ENCODE measurements at places on chromosomes 3 and 15.

DNA sequence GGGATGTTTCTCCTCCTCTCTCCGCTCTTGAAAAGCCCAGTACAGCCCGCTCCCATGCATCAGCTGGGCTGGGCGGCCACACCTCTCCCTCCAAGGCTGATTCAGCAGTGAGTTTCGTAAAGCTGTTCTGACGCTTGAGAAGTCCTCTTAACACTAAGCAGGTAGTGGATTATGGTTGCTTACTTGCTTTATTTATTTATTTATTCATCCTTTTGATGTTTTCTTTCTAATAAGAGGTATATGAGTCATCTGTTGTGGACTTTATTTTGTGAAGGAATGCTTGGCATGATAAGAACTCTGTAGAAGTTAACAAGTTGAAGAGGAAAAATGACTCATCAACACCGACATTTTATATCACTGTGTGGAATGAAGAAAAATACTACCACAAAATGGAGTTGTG, 285.0 kb downstream of the SQOR start:
- peak; percentile 29 for DNase-seq

DNA sequence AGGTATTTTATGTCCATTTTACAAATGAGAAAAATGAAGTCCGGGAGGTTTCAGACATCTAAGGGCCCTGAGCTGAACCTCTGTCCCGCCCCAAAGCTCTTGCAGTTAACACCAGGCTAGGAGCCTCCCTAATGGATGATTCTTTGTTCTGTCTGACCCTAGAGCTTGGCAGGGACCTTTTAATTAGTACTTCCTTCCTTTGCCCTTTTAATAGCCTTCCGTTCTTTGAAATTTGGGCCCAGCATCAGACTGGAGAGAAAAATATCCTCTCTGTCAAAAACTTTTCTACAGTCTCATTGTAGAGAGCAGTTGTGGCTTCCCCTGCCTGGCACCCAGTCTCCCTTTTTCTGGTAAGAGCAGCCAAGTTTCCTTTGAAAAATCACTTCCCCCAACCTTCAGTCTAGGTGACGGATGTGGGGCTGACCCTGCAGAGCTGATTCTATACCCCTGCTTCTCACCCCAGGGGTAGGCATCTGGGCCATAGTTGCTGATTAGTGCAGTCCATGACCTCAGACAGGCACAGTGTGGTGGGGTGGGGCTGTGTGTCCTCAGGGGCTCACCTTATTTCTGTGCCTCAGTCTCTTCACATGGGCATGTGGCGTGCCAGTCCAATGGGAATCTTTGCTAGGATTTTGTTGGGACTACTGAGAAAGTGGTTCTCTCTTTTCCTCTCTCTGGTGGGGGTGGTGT, 220.4 kb downstream of the ADAMTS9 start:
- DNase-seq = no peak

GRCh38 chr3:196412704-196413103, 19.5 kb downstream of the UBXN7 start:
- no peak for DNase-seq

GRCh38 chr15:68666120-68666811, 87.5 kb downstream of the CORO2B start:
- no peak for DNase-seq

DNA sequence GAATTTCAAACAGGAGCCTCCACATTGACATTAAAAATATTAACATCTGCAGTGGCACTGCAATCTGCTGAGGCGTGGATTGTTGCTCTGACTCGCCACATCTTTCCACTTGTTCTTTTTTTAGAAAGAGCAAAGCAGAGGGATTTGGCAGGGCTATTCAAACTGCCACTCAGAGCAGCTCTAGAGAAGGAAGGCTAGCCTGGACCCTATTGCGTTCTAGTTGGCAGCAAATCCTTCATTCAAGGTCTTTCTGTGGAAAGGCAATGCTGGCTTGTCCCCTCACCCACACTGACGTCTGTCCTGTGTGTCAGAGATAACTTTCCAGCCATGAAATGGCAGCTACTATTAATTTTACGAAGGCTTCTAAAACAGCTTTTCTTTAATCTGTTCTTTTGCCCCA, 483.2 kb upstream of the SGO1 start:
- no peak for DNase-seq

DNA sequence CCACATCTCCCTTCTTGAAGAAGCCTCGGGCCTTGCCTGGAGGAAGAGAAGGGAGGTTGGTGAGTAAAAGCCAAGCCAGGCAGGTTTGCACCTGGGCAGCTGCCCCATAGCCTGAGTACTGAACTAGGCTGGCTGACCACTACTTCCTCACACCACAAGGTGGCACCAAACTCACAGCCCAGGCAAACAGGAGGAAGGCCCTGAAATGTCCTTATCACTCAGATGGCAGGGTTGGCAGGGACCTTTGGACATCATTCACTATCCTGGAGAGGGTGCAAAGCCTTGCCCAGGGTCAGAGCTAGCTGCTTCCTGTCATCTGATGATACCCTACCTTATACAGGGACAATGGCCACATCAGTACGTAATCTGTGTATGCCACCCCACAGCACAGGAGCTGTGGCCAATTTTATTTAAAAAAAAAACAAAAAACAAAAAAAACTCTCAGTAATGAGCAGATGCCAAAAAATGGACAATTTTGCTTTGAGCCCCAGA, 2.2 kb upstream of the GRAMD2A start:
- DNase-seq = peak; percentile 46

GRCh38 chr3:179528772-179529171, 34.0 kb upstream of the ACTL6A start:
- no peak for DNase-seq

DNA sequence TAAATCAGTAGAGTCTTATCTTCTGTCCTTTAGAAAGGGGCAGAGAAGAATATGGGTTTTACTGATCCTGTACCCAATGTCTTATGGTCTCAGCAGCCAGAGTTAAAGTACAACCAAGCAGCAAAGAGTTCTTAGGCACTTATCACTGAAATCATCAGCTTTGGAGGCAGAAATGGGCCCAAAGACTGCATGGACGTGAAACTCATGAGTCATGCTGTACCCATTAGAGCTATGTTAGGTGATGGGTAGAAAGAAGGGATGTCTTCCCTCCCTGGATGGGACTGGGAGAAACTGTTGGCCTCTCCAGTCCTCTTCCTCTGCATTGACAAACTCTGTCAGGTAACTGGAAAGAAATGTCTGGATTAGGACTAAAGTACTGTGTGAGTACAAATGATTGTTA, 63.4 kb downstream of the EOMES start:
- no peak for DNase-seq

DNA sequence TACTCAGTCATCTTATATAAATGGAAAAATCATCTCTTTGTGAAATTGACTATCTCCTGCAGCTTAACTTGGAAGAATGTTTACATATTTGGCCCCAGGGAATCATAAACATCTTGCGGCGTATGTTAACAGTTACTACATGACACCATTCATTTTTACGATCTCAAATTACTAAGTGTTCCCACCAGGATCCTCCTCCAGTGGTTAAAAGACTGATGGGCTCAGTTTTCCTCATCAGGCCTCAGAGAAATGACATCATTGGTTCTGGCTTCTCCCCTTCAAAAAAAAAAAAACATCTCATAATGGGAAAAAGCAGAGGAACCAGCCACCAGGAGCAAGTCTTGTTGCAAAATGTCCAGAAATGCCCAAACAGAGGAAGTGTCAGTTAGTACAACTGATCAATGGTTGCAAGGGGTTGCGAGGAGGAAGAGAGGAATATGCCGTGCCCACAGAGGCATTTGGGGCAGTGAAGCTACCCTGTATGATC, 70.5 kb upstream of the LIPC start:
- DNase-seq = peak; percentile 95

GRCh38 chr15:34854232-34854631, 58.9 kb upstream of the ACTC1 start:
- no peak for DNase-seq

DNA sequence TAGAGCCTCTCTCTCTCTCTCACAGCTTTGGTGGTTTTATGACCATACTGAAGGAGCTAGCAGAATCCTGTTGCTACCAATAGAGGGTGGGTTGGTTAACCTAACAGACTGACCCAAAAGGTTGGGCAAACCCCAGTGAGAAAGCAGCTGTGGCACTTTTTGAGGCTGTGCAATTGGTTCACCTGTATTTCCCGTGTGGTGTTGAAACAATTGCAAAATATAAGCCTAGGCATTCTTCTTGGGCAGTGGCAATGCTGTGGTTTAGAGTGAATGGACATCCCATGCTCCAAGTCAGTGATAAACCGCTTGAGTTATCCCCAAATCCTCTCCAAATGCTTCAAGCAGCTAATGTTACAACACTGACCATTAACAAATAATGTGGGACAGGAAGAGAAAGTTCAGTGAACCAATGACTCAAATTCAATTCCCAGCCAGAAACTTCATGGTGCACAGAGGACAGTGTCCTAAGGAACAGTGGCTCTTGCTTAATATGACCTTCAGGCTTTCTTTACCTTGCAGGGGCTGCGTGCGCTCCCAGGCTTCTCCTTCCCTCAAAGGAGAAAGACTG, 261.9 kb upstream of the ICE2 start:
- DNase-seq = no peak

DNA sequence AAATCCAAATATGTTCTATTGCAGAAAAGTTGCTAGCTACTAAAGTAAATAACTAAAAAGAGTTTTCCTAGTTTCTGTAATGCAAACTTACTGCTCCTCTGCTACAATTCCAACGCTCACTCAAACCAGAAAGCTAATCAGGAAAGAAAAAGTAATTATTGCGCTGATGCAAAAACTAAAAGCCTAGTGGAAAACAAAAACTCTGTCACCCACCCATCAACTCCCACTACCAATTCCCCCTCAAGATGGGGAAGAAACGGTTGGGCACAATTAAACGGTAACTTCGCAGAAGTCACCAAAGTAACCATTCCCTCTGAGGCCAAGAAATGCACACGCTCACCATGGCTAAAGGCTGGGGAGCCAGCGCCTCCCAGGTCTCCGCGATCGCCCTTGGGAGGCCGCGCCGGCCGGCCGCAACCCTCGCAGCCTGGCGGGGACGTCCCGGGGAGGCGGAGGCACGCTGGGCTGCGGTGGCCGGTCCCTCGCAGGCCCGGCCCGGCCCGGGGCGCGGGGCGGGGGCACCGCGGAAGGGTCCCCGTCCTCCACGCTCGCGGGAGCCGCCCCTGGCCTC, 684 bp downstream of the SLTM start:
- no peak for DNase-seq

DNA sequence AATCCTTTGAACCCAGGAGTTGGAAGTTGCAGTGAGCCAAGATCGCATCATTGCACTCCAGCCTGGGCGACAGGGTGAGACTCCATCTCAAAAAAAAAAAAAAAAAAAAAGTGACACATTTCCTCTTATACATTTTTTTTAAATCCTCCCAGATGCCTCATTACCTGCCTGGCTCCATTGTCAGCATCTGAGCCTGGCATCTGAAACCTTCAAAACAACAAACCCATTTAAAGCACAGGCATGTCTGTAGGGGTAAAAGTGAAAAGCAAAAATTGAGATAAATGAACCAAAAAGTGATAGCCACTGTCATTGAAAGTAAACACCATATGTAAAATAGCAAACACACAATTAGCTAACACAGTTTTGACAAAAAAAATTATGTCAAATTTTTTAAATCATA, 38.6 kb downstream of the OSBPL10 start:
- no peak for DNase-seq

GRCh38 chr3:126519506-126520455, 2.2 kb upstream of the UROC1 start:
- DNase-seq = no peak

GRCh38 chr3:169173231-169173630, 490.3 kb downstream of the MECOM start:
- no peak for DNase-seq

DNA sequence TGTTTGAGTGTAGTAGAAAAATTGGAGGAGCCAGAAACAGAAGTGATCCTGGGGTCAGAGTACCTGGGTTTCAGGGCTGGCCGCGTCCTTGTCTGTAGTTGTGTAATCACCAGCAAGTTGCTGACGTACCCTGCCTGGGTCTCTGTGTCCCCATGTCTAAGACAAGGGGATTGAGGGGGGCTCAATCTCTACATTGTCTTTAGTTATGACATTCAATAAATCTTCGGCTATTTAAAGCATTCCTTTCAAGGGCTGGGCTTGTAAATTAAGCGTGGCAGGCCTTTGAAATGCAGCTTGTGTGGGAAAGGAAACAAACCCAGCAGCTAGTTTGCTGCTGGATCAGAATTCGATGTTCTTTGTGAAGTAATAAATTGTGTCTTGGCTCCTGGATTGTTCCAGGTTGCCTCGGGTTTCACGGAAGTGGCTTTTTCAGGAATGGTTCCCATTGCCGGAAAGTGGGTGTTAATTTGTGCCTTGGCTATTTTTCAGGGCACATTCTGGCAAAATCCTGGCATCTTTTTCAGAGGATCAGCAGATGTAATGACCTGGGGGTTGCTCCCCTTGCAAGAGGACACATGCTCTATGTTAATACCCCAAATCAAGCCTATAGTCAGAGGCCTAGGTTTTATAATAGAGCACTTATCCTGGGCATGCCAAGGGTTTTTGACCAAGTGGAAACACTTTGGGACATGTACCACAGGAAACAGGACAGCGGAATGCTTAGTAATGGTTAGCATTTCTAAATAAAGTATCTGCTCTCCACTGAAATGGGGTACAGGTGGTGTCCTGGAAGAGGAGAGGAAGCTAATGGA, 294.8 kb upstream of the NR2E3 start:
- no peak for DNase-seq

GRCh38 chr3:139309061-139309591, 34.7 kb upstream of the MRPS22 start:
- DNase-seq = no peak

GRCh38 chr3:54647721-54648120, 280.1 kb downstream of the LRTM1 start:
- no peak for DNase-seq

- DNase-seq = no peak
These were observed 65.9 kb upstream of the LCTL start for GRCh38 chr15:66631616-66632263.

- DNase-seq = no peak
These were observed 67.2 kb downstream of the LEO1 start for GRCh38 chr15:51904421-51904820.

GRCh38 chr3:49135499-49135898, 2.6 kb upstream of the LAMB2 start:
- no peak for DNase-seq

DNA sequence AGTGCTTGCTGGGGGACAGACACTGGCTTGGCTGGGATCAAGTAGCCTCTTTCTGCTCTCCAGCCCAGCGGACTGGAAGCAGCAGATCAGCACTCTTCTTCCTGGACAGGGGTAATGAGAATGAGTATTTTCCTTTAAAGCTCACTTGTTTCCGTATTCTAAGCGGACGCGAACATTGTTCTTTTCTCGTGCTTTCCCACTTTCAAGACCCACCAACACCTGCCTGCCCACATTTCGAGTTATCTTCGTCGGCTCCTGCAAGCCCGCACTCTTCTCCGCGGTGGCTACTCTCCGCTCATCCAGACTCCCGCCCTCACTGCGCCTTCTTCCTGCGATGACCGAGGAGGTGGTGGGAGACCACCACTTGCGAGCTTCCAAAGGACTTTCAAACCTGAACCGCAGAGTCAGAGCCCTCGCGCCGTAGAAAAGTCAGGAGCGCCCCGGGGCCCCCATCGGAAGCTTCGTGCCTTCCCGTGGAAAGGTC, 1.6 kb upstream of the PPM1L start:
- peak; percentile 7 for DNase-seq

DNA sequence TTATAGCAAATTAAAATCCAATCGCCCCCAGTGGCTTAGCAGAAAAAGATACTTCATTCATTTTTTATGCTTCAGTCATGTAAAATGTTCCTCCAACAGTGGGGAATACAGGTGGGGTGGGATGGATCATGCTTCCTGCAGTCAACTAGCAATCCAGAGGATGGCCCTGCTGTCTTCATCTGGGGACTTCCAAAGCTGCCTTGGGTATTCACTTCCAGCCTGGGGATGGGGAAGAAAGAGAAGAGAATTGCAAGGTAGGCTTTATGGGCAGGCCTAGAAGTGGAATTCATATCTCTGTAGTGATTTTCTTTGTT, 354.8 kb upstream of the SLCO3A1 start:
- no peak for DNase-seq

- no peak for DNase-seq
These were observed 3.6 kb downstream of the PLCL2 start for GRCh38 chr3:16888356-16888755.
